Inflammatory macrophage (primary cell): ENCODE measurements at places on chromosomes 3 and 15.

DNA sequence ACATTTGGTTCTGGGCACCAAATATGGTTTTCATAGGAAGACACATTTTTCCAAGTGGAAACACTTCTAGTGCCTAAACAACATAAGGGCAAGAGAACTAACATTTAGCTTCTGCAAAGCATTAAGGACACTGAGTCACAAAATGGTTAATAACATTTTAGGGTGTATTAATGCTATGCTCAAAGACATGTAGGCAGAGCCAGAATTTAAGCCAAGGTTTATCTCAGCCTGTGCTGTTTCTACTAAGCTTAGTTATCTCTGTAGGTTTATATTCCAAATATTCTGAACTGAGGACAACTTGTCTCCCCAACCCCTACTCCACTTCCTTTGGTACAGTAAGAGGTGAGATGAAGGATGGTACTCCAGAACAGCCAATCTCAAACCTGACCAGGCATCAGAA is 54.1 kb upstream of the AKAP13 start:
- DNase-seq, result no peak

DNA sequence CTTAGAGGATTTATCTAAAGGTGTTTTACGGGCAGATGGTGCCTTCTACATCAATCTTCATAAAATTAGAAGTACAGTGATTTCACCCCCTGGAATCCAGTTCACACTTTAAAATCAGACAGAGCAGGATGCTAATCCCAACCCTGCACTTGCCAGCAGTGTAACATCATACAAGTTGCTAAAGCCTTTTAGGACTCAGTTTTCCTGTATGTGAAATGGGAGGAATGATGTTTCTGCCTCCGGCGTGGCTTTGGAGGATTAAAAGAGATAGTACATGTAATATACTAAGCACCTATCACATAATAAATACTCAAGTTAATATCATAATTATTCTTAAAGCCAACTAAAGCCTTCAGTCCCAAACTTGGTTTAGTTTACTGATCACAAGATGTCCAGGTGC is 257.2 kb upstream of the THBS1 start:
- DNase-seq, result no peak

DNA sequence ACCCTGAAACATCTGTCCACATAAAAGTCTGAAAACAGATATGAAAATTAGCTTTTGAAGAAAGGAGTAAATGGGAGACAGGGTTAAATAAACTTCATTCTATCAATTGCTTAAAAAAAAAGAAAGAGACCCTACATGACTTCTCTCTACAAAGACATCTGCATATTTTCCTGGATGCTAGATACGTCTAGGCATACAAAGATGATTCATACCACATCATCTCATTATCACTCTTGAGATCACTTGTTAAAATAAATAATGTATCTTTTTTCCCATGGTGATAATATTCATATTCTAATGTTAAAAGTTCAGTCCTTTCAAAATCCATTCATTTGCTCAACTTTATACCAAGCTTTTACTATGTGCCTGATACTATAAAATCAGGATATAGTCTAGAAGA is 295.8 kb downstream of the MAGI1 start:
- DNase-seq, result no peak

DNA sequence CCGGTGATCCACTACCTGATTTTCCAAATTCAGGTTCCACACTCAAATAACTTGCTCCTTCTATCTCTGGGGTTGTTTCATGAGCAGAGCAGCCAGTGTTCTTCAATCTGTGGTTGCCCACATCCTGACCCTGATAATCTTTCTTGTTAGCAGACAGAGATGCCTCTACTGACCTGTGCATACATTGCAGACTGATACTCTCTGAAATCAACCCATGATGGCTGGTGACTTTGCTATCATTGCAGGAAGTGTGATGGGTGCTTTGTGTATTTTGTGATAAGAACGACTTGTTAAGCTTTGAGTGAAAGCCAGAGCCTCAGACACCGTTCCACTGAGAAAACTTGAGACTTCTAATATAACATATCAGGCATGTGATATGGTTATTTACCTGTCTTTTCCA is 39.9 kb downstream of the GATM start:
- no peak for DNase-seq

GRCh38 chr3:128804017-128804810 is 75.2 kb upstream of the ACAD9 start:
- DNase-seq, result peak; percentile 57

DNA sequence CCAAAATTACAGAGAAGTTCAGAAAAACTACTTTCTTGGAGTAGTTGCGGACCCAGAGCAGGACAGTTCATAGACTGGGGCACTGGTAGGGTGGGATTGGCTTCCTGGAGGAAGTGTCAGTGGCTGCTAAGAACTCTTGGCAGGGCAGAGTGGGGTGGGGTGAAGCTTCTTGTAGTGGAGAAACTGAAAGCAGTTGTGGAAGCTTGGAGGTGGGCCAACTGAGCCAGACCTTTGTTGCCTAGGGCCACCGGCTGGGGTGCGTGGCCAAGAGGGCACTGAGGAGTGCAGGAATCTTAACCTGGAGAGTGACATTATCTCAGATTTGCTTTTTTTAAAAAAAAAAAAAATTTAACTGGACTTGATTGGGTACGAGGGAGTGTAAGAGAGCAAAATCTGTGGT is 3.1 kb downstream of the KAT2B start:
- DNase-seq, result peak; percentile 47

- DNase-seq, result no peak
These were observed 158.9 kb downstream of the NSMCE3 start for GRCh38 chr15:29110733-29111132.
